ENCODE measurements at places on chromosomes 11 and 22.
A peak's percentile ranks its signal among the peaks of the same experiment; 100 is the strongest.

DNA sequence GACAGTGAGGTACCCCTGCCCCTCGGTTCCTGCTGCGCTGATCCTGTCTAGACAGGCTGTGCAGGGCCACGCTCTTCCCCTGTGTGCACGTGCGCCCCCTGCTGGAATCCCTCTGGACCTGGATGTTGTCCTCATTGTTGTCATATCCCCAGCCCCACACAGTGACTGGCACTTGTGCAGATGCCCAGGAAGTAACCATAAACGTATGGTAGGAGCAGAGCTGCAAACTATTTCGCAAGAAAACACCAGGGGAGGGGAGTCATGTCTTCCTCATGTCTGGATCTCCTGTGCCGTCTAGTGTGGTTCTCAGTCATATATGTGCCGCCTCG is 114.7 kb downstream of the CRYBB2 start:
- no peak overlapping the region for H3K27ac ChIP-seq
- no peaks in the 10 kb centered on the region for H3K36me3 ChIP-seq
- no peaks in the 10 kb centered on the region for H3K4me1 ChIP-seq

DNA sequence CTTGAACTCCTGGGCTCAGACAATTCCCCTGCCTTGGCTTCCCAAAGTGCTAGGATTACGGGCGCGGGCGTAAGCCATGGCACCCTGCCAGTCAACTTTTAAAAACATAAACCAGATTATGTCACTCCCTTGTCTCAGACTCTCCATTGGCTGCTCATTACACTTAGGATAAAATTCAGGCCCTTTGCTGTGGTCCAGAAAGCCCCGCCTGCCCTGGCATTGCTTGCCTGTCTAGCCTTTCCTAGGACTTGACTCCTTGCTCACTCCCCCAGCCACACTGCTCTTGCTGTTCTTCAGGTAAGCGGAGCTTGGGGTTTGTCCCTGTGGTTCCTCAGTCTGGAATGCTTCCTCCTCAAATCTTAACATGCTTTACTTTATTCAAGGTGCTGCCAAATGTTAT is 30.5 kb downstream of the DIXDC1 start:
- H3K4me1 ChIP-seq = no peaks in the 10 kb centered on the region
- no peak overlapping the region for H3K27ac ChIP-seq
- no peak overlapping the region for H3K4me3 ChIP-seq
- DNase-seq = no peak

GRCh38 chr11:123145661-123146060 is 49.4 kb downstream of the CLMP start:
- no peak overlapping the region for H3K4me3 ChIP-seq
- H3K4me1 ChIP-seq = peaks cover 5% of the 10 kb centered on the region
- H3K36me3 ChIP-seq = no peaks in the 10 kb centered on the region
- H3K27ac ChIP-seq = peak overlapping the region; percentile 12

GRCh38 chr11:37748641-37749040 is 1150.6 kb upstream of the RAG2 start:
- no peak for DNase-seq
- no peaks in the 10 kb centered on the region for H3K4me1 ChIP-seq
- no peak overlapping the region for H3K27ac ChIP-seq

DNA sequence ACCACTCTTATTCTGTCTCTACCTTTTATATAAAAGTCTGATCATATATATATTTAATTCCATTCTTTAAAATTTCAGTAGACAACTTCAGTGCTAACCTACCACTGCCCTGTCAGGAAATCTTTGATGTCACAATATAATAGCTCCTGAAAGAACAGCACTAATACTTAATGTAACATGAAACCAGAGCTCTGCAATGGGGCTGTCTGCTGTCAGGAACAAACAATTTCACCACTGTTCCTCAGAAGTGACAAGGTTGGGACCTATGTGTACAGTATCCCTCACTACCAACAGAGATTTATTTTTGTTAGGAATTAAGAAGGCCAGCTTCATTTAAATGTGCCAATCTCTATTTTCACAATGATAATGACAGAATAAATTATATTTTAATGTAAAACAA is 165.5 kb upstream of the C11orf58 start:
- DNase-seq = no peak
- H3K4me1 ChIP-seq = no peaks in the 10 kb centered on the region
- no peak overlapping the region for H3K4me3 ChIP-seq
- no peaks in the 10 kb centered on the region for H3K36me3 ChIP-seq
- no peaks in the 10 kb centered on the region for H3K27me3 ChIP-seq
- H3K27ac ChIP-seq = no peak overlapping the region

All from esophagus squamous epithelium (tissue), 5 donors.